ENCODE measurements at places on chromosomes 4 and X.

GRCh38 chr4:53788621-53789020 is 197.3 kb upstream of the LNX1 start:
- no peaks in the 10 kb centered on the region for H3K4me1 ChIP-seq
- peak; percentile 32 for DNase-seq
- no peak overlapping the region for H3K27ac ChIP-seq

DNA sequence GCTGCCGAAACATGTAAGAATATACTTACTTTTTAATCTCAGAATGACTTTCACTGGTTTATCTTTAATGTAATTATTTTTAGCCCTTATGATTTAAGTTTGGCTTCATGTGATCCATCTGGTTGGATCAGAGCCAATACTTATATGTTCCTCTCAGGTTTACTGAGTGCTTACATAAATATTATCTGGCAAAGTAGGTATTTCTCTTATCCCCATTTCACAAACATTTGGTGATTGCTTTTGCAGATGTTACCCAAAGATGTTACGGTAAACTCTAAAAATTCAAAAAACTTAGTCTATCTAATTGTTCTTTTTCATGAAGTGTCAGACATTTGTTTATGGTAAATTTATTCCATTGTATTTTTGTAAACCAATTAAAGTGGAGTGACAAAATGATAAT is 115.0 kb upstream of the TLL1 start:
- H3K27ac ChIP-seq: no peak overlapping the region
- H3K4me1 ChIP-seq: no peaks in the 10 kb centered on the region
- H3K4me3 ChIP-seq: no peak overlapping the region

GRCh38 chr4:165398570-165398969 is 19.8 kb downstream of the CPE start:
- no peak overlapping the region for H3K27ac ChIP-seq
- H3K27me3 ChIP-seq: no peaks in the 10 kb centered on the region
- no peak for DNase-seq
- H3K4me1 ChIP-seq: no peaks in the 10 kb centered on the region
- H3K36me3 ChIP-seq: no peaks in the 10 kb centered on the region

DNA sequence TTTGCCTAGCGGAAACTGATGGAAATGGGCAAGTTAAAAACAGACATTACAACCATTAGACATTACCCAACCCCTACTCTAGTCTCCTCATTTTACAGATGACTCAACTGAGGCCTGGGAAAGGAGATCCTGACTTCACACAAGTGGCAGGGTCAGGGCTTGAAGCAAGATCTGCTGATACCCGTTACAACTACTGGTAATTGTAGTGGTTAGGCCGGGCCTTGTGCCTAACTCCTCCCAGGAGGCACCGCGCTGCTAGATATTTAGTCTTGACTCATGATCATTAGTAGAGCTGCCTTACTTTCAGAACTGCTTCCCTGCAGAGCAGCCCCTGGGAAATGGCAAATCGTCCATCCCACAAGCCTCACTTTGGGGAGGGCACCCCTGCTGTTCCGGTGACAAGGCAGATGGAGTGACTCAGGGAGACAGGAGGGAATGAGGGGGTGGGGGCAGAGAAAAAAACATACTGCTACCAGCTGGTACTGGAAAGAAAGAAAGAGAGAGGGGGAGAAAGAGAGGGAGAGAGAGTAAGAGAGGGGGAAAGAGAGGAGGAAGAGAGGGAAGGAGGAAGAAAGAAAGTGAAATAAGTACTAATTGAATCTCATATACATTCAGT is 12.2 kb downstream of the ARHGEF6 start:
- DNase-seq: peak; percentile 53
- H3K4me1 ChIP-seq: peaks cover 4% of the 10 kb centered on the region
- no peaks in the 10 kb centered on the region for H3K36me3 ChIP-seq

DNA sequence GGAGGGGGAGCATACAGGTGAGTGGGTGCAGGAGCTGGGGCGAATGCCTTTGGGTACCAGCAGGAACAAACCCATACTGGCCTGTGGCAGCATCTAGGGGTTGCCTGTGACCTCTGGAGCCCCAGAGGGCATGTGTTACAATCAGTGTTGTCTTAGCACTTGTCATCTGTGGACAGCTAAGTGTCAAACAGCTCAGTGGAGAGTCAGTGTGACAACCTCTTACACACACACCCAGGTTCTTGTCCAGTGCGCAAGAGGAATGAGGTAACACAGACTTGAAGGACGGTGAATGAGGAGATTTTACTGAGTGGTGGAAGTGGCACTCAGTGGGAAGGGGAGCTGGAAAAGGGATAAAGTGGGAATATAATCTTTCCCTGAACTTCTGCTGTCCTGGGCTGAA is 54.1 kb upstream of the DDIT4L start:
- no peaks in the 10 kb centered on the region for H3K4me1 ChIP-seq
- H3K27ac ChIP-seq: no peak overlapping the region
- DNase-seq: no peak
- no peaks in the 10 kb centered on the region for H3K27me3 ChIP-seq
- H3K4me3 ChIP-seq: no peak overlapping the region
- H3K36me3 ChIP-seq: no peaks in the 10 kb centered on the region

DNA sequence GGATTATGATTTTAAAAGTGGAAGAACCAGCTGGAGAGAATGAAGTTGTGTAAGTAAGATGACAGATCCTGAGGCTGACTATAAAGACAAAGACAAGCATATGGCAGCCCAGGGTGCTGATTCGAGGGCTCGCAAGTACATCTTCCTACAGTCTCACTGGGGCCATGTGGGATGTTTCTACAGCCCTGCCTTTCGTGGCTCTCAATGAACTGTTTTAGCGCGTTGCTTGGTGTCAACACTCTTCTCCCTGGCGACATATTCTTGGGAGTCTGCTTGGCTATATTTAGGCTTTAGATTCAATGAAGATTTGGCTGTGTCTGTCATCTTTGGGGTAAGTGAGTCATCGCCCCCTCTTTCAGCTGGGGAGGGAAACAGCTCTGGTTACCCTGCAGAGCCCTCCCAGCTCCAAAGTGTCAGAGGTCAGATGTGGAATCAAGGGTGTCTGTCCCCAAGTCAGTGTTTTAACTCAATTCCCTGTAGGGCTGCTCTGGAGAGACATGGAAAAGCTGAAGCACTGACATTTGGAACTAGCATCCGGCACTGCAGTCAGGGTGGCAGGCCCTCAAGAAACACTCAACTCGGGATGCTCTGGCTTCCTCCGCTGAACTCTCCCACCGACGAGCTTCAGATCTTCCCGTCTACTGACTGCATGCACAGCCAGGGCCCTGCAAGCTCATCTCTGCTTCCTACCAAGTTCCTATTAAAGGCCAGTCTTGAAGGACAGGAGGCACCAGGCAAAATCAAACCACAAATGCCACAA is 65.7 kb downstream of the GATB start:
- peaks cover 1% of the 10 kb centered on the region for H3K36me3 ChIP-seq
- DNase-seq: peak; percentile 18
- no peak overlapping the region for H3K27ac ChIP-seq
- peaks cover 10% of the 10 kb centered on the region for H3K4me1 ChIP-seq
- no peak overlapping the region for H3K4me3 ChIP-seq

GRCh38 chr4:128275346-128275745 is 12.3 kb downstream of the PGRMC2 start:
- H3K36me3 ChIP-seq: peaks cover 8% of the 10 kb centered on the region
- no peaks in the 10 kb centered on the region for H3K4me1 ChIP-seq
- H3K27ac ChIP-seq: no peak overlapping the region
- no peaks in the 10 kb centered on the region for H3K27me3 ChIP-seq
- DNase-seq: no peak

DNA sequence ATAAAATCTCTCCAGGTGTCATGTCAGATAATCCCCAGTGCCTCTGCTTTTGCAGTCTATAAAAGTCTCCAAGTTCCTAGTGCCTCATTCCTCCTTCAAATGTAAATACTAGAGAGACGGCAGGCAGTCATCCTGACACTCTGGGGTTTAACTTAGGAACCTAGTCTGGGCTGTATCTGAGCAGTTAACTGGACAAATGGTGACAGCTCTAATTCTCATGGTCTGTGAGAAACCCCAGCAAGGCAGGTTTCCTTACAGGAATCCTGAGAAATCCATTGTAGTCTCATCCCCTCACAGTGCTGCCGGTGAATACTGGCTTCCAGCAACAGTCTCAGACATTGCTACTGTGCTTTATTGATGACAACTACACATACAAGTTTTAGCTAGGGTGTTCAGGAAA is 246.8 kb downstream of the SNCA start:
- H3K27ac ChIP-seq: no peak overlapping the region
- DNase-seq: no peak
- no peaks in the 10 kb centered on the region for H3K4me1 ChIP-seq
- H3K4me3 ChIP-seq: no peak overlapping the region

DNA sequence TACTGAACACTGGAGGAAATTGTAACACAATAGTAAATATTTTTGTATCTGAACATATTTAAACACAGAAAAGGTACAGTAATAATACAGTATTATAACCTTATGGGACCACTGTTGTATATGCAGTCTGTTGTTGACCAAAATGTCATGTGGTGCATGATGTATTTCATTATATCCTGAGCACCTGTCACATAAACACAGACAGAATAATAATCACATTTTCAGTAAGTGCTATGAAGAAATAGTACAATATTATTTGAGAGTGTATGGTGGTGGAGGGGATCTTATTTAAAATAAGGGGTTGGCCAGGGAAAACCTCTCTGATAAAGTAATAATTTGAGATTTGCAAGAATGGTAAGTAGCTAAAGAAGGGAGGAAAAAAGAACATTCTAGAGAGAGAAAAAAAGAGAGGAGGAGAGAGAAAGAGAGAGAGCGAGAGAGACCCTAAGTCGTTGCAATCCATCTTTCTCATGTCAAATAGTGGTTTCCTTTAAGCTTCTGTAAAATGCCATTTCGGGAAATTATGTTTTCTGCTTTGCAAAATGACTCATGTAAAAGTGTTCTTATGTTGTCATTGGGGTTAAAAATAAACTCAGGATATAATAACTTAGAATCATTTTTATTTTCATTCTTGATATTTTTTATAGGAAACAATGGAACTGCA is 19.3 kb upstream of the CLNK start:
- DNase-seq: no peak
- H3K27me3 ChIP-seq: no peaks in the 10 kb centered on the region
- H3K4me3 ChIP-seq: no peak overlapping the region
- no peaks in the 10 kb centered on the region for H3K36me3 ChIP-seq

GRCh38 chr4:113169368-113169767 is 119.9 kb downstream of the ANK2 start:
- H3K36me3 ChIP-seq: no peaks in the 10 kb centered on the region
- no peaks in the 10 kb centered on the region for H3K4me1 ChIP-seq
- H3K27me3 ChIP-seq: no peaks in the 10 kb centered on the region
- no peak overlapping the region for H3K27ac ChIP-seq
- DNase-seq: peak; percentile 49

DNA sequence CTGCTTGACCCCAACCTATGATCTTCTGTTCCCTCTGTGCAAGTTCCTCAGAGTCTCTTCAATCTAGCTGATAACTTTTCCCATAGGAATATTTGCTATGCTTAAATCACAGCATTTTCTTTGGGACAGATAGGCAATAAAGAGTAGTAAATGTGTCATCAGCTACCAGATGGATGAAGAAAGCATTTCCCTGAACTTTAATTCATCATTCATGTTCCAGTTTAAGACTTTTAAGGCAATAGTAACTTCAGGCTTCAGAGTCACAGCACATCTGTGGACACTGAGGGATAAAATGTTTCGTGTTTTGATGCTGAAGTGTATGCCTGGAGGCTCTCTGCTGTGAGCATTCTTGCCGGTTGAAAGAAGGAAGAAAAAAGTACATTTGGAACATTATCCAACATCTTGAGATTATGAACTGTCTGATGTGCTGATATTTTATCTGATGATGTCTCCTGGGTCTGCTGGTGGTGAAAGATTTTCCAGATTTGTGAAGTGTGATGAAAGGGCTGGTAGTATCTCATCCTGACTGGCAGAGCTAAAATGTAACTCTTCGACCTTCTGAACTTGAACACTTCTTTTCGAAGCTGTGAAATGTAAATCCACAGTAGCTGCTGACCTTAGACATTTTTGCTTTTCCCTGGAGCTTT is 133.7 kb downstream of the DCLK2 start:
- peak; percentile 64 for DNase-seq
- no peaks in the 10 kb centered on the region for H3K27me3 ChIP-seq
- H3K4me1 ChIP-seq: peaks cover 5% of the 10 kb centered on the region
- H3K36me3 ChIP-seq: no peaks in the 10 kb centered on the region

- no peak overlapping the region for H3K27ac ChIP-seq
- no peak overlapping the region for H3K4me3 ChIP-seq
- no peaks in the 10 kb centered on the region for H3K4me1 ChIP-seq
- no peaks in the 10 kb centered on the region for H3K27me3 ChIP-seq
- no peaks in the 10 kb centered on the region for H3K36me3 ChIP-seq
These were observed 78.3 kb upstream of the RASGEF1B start for GRCh38 chr4:81549984-81550383.

- H3K27me3 ChIP-seq: no peaks in the 10 kb centered on the region
- no peaks in the 10 kb centered on the region for H3K4me1 ChIP-seq
- no peak overlapping the region for H3K4me3 ChIP-seq
These were observed 8.7 kb downstream of the RPGR start for GRCh38 chrX:38318606-38319005.

GRCh38 chrX:148813422-148813821 is 313.0 kb downstream of the AFF2 start:
- no peak overlapping the region for H3K27ac ChIP-seq
- no peaks in the 10 kb centered on the region for H3K36me3 ChIP-seq
- no peaks in the 10 kb centered on the region for H3K27me3 ChIP-seq
- no peaks in the 10 kb centered on the region for H3K4me1 ChIP-seq
- no peak overlapping the region for H3K4me3 ChIP-seq

- H3K27ac ChIP-seq: no peak overlapping the region
- DNase-seq: no peak
These were observed 181.4 kb downstream of the AMELX start for GRCh38 chrX:11474576-11474975.

DNA sequence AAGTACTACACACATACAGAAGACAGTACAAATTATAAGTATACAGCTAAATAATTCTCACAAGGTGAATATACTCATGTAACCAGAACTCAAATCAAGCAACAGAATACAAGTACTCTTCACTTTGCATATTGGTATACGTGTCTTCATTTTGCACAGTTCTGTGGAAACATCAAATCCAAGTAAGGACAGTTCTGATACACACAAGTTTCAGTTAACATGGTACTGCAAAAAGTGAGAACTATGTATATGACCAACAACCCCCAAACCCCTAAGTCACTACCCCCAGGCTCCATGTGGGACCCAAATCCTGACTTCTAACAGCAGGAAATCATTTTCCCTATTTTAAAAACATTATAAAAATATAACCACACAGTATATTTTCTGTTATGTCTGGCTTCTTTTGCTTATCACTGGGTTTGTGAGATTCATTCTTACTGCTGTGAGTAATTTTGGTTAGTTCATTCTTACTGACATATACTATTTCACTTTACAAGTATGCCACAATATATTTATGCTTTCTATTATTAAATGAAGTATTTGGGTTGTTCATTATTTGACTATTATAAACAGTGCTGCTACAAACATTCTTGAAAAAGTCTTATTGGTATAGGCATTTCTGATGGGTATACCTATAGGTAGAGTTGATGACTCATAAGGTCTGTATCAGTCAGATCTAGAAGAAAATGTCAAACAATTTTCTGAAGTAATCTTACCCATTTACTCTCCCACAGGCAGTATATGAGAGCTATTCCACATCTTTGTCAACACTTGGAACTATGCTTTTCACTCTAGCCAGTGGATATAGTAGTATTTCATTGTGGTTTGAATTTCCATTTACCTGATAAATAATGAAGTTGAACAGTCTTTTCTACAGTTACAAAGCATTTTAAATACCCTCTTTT is 47.0 kb downstream of the SCLT1 start:
- H3K27ac ChIP-seq: no peak overlapping the region
- H3K4me1 ChIP-seq: no peaks in the 10 kb centered on the region
- DNase-seq: peak; percentile 3
- H3K27me3 ChIP-seq: no peaks in the 10 kb centered on the region
- no peak overlapping the region for H3K4me3 ChIP-seq

Data from trophoblast cell (in vitro differentiated cells and primary cell).